ENCODE measurements at places on chromosomes 12 and 14.

DNA sequence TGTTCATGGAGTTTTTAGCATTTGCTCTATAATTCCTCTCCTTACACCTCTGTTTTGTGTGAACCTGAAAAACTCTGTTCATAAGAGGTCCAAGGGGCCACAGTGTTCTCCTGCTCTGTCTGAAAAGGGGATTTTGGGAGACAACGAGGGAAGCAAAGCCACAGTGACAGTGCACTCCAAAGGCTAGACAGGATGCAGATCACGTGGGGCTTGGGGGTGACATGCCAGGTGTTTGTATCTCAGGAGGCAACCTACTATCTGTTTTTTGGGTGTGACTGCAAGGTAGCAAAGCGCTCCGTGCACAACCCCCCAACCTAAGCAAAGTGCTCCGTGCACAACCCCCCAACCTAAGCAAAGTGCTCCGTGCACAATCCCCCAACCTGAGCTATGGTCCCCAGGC lies 5.1 kb upstream of the CHD4 start:
- DNase-seq, result peak; percentile 43

DNA sequence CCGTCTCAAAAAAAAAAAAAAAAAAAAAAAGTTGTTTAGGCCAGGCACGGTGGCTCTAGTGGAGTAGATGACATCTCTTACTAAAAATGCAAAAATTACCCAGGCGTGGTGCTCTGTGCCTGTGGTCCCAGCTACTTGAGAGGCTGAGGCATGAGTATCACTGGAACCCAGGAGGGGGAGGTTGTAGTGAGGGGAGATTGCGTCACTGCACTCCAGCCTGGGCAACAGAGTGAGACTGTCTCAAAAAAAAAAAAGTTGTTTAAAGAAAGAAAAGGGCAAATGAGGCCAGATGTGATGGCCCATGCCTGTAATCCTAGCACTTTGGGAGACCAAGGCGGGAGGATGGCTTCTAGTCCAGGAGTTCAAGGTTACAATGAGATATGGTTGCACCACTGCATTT lies 36.6 kb upstream of the SPPL3 start:
- no peak for DNase-seq

DNA sequence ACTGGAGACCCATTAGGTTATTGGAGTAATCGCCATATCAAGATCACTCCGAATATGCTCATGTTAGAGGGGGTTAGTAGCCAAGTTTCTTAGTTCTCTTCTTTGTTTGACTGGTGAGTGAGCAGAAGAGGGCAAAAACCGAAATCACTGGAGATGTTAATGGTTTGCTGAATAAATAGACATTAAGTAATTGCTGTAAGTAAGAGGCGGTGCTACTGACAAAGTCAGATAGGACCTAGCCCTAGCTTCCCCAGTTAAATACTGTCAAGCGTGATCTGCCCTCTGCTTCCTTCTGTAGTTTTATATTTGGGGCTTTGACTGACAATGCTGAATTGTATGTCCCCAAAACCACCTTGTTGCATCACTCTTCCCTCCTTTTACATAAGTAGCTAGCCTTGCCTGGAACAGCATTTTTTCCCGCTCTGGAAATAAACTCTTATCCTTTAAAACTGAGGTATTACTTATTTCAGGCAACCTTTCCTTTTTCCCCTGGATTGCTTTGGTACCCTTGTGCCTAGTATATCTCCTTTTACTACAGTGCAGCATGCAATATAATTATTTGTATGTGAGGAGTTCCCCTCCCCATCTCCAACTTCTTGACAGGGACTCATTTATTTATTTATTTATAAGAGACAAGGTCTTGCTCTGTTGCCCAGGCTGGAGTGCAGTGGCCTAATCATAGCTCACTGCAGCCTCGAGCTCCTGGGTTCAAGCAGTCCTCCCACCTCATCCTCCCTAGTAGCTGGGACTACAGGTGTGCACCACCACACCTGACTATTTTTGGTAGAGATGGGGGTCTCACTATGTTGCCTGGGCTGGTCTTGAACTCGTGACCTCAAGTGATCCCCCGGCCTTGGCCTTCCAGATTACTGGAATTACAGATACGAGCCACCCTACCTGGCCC lies 1.4 kb downstream of the SNRPF start:
- no peak for DNase-seq

DNA sequence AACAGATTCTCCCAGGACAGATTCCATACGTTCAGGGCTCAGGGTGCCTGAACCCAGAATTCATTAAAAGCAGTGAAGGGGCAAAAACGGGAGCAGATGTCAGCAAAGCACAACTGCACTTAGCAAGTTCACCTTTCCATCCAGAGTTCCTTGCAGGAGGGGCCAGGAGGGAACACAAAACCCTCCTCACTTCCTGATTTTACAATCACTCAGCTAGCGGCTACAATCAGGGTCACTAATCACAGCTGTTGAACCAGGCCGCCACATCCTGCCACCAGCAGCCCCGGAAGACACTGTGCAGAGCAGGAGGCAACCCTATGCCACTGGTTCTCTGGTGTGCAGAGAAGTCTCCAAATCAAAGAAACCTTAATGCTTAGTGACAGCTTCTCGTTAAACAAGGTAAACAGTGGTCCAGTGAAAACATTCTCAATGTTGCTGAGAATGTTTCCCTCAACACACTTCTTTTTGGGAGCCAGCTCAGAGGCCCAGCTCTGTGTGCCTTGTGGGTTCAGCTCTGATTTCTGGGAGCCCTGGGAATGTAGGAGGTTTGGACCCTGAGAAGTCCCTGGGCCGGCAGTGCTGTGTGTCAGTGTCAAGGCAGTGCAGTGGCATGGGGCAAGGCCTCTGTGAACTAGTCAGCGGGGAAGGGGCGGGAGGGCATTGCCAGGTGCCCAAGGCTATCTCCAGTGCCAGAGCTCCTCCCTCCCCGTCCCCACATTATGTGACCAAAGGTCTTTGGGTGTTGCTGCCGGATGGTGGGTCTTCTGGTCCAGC lies 54.5 kb downstream of the VCPKMT start:
- DNase-seq, result no peak

GRCh38 chr14:105398044-105398725 lies at the start of gene TEX22:
TEX22 (plus strand) TSS chr14:105398538; CDS start chr14:105399341, 803 bp downstream.
- peak; percentile 75 for DNase-seq

DNA sequence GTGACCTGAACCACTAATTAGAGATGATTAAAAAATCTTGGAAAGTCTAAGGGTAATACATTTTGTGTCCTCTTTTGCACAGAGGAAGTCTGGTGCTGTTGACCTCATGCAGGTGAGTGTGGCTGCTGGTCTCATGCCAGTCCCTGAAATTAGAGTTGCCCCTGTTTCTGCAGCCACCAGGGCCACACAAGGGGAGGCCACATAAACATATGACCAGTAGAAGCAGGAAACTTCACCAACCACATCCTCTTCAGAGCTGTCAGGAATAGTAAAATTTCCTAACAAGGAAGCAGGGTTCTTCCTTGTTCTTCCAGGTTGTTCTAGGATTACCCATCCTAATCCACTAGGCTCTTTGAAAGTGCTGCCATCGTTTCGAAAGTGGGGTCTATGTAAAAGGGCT lies 28.3 kb downstream of the PSMA6 start:
- no peak for DNase-seq

DNA sequence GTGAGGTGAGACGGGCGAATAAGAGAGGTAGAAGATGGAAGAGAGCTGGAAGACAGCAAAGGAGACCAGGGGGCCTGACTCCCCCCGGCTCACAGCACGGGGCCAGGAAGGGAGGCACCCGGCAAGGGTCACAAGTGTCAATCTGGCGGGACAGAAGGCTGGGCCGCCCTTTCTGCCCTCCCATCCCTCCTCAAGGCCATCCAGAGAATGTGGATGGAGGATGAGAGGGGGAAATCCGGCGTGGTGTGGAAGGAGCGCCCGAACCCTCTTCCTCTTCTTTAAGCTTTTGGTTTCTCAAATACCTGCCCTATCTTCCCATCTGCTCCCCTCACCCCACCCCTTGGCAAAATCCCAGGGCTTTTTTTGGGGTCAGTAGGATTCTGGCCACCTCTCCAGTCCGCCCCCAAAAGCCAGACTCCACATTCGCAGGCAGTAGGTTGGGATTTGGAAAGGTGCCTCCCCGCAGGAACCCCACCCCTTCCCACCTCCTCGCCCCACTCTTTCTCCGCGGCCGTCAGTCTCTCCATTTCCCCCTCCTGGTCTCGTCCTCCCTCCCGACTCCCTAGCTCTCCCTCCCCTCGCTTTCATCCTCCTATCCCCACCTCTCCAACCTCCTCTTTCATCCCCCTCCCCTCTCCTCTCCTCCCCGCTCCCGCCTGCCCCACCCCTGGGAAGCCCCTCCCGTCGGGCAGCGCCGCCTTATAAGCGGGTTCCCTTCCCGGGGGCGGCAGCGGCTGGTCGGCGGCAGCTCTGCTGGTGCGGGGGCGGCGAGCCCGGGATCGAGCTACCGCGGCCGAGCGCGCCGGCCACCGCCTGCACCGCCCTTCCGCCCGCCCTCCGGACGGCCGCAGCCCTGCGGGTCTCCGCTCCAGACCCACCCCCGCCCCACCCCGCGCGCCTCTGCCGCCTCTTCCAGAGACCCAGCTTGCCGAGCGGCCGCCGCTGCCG lies at the start of gene PTMS:
TSS of gene PTMS (plus strand) at position 730 of the 948 bp plus-strand sequence. CDS start 343 bp downstream, outside the sequence.
- no peak for DNase-seq

GRCh38 chr14:42732005-42732404 lies 1125.3 kb downstream of the LRFN5 start:
- DNase-seq, result no peak

DNA sequence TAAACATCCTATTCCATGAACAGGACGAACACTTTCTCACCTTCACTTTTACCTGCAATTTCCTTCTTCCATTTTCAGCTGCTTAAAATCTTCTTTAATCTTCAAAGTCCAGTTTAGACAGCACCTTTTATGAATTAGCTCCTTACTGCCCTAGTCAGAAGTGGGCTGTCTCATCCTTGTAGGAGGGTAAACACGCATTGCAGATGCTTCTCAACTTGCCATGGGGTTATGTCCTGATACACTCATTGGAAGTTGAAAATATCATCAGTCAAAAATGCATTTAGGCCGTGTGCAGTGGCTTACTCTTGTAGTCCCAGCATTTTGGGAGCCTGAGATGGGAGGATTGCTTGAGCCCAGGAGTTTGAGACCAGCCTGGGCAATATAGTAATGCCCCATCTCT lies 35.2 kb downstream of the HMGA2 start:
- DNase-seq, result no peak

DNA sequence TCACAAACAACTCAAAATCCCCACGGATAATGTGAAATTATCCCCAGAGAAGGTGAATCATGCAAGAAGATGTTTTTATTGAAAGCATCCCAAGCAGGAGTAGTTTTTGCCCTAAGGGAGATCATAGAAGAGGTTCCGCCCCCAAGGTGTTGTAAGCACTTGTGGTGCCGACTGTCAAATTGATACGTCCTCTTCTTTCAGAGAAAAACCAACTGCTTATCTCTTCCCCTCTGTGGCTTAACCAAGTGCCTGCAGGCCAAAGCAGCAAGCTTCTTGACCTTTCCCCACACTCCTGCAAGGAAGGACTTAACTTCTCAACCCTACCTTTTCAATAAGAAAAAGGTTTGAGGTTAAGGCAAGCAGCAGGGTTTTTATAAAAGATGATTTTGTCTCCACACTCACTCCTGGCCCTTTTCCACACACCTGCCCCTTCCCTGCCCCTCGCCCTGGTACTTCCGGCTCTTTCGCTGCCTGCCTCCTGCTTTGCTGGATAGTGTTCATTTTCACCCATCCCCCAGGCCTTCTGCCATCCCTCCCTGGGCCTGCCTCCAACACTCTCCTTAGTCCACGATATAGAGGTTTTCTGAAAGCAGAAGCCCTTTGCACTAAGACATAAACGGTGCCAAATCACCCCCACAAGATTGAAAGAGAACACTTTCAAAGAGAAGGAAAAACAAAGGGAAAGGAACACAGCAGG lies 114.5 kb downstream of the EGLN3 start:
- no peak for DNase-seq

GRCh38 chr14:34241185-34241711 lies 220.8 kb downstream of the SPTSSA start:
- no peak for DNase-seq

DNA sequence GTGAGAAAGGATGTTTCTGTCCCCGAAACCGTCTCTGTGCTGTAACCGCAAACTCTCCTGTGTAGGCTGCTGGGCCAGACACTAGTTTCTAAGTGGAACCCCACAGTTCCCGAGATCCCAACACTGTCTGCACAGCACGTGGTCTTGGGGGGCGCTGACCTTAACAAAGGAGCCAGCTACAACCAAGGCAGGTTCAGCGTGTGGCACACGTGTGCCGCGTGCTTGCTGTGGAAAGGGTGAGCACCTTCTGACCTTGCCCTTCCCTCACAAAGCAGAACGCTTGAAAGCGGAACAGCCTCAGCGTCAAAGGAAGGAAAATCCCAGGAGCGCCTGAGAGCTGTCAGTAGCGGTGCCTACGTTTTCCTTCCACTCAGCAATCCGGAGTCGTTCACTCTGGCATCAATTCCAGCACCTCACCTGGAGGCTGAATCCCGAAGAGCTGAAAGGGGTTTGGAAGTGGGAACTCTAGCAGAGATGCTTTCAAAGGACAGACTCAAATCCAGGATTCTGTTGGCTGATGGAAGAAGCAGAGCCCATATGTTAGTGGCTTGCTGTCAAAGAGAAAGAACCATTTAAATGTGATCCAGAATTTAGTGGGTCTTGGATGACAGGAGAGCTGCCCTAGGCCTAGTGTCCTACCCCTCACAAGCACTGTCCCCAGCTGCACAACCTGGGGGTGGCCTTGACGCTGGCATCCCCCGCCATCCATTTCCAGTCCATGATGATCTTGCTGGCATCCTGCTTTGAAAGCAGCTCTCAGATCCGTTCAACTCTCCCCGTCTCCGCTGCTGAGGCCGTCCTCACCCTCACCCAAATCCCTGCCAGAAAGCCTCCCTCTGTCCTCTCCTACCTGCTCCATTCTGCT lies 27.1 kb downstream of the CCDC92 start:
- DNase-seq, result no peak

- DNase-seq, result no peak
Observed at GRCh38 chr12:94227066-94227465, 78.7 kb downstream of the PLXNC1 start.

GRCh38 chr12:7017870-7018349 lies 366 bp downstream of the LPCAT3 start:
- DNase-seq, result peak; percentile 4

- DNase-seq, result no peak
Observed at GRCh38 chr14:95069018-95069417, 88.3 kb downstream of the DICER1 start.

DNA sequence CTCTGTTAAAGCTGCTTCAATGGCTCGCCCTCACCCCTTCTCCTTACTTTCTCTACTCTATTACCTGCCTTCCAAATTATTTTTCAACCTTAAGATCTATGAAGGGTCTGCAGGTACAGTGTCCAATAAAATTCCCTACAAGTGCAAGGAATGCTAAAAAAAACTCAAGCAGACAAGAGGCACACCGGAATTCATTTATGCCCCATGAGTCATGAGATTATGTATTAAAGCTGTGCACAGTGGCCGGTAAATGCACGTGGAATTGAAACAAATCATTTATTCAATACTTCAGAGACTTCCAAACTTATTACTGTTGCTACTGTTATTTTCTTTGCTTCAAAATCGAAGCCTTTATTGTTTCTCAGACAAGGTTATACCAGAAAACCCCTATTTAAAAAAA lies 68.4 kb downstream of the ST8SIA1 start:
- DNase-seq, result no peak

GRCh38 chr14:44565968-44566367 lies 58.9 kb upstream of the FSCB start:
- no peak for DNase-seq

- DNase-seq, result no peak
Observed at GRCh38 chr12:754851-755562, 2.6 kb downstream of the WNK1 start.

- no peak for DNase-seq
Observed at GRCh38 chr14:36515105-36515593, 4.9 kb downstream of the NKX2-1 start.

- no peak for DNase-seq
Observed at GRCh38 chr12:125619723-125620122, 554.5 kb downstream of the AACS start.

Data from T-helper 2 cell (primary cell).